ENCODE measurements at places on chromosomes 6 and 20.

DNA sequence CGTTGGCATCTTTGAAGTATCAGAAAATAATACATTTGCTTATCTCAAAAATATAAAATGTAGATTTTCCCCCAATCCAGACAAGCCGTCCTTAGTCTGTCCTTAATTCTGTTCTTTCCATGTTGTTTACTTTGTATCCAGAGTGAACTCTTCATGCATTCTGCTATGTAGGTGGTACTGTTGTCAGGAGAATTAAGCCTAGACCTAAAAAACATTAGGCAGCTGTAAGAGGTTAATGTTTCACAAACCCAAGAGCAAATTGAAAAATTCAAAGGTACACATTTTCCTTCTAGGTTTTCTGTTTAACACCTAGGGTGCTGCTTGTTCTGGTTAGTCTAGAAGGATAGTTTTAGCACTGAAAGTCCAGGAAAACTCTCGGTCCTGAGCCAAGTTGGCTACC is 426.4 kb downstream of the QKI start:
- no peak for DNase-seq

DNA sequence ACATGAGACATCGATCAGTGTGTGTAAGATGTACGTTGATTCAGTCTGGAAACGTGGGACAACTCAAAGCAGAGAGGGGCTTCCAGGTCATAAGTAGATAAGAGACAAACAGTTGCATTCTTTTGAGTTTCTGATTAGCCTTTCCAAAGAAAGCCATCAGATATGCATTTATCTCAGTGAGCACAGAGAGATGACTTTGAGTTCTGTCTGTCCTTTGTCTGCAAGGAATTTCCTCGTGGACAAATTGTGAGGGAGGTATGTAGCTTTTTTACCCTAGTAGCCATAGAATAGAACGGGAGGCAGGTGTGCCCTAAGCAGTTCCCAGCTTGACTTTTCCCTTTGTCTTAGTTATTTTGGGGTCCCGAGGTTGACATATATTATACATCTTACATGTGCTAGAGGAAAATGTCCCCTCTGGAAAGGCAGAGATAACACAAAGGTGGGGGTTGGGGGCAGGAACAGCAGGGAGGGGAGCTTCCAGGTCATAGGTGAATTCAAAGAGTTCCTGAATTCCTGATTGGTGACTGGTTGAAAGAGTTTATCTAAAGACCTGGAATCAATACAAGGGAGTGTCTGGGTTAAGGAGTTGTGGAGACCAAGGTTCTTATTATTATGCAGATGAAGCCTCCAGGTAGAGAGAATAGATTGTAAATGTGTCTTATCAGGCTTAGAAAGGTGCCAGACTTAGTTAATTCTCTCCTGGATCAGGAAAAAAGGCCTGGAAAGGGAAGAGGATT is 237.0 kb downstream of the NFATC2 start:
- no peak for DNase-seq

DNA sequence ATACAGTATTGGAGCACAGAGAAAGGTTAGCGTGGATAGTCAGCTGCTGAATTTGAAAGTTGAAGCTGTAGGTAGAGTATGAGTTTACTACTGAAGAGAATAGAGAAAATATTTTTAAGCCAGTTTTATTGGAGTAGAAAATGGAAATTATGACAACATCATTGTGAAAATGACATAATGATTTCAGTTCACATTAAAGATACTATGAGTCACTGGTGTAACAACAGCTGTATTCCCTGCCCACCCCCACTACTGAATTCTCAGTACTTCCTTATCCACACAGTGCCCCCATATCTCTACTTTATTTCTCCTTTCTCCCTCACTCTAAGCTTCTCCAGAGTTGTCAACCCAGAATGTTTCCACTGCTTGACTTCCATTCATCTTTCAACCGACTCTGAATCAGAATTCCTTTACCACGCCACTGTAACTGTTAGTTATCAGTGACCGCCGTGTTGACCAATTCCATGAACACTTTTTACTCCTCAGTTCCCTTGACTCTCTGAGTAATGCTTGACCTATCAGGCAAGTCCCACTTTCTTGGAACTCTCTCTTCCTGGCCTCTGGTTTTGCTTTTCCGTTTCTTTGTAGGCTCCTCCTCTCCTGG is 139.6 kb downstream of the AIG1 start:
- peak; percentile 55 for DNase-seq

- no peak for DNase-seq
These were observed 1.1 kb upstream of the HLA-C start for GRCh38 chr6:31272836-31273626.

- no peak for DNase-seq
These were observed 83.8 kb upstream of the FAM184A start for GRCh38 chr6:119162134-119162775.

- no peak for DNase-seq
These were observed 126.6 kb upstream of the SPACA1 start for GRCh38 chr6:87921034-87921433.

DNA sequence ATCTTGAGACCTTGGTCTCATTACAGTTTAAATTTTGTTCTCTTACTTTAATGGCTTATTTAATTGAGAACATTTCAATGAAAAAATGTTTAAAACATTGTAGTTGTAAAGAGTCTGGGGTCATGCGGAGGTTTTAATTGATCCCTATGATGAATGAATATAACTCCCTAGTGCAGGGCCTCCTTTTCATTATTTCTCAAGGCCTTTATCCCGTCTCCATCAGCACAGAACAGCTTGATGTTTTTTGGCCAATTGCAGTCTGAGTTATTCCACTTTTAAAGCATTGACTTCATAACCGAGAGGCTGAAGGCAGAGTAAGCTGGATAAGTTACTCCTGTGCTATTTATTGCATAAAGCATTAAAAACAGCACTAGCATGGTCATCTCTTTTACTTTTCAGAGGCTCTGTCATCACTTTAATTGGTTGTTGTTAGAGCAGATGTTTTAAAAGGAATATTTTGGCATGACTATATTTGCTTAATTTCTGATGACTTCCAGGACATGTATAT is 83.4 kb downstream of the DTD1 start:
- no peak for DNase-seq

GRCh38 chr6:190596-191395 is 101.5 kb upstream of the DUSP22 start:
- DNase-seq = no peak

DNA sequence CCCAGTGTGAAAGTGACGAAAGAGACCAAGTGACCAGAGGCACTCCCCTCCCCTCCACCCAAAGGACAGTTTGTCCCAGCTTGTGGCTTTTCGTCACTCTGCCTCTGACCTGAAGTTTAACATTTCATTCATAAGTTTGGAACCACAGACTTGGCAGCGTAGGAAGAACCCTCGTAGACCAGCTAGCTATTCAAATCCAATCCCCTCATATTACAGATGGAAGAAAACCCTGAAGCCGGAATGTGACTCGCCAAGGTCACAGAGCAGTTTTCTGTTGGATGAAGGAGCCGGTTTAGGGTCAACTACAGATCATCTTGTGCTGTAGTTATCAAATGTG is 3.9 kb upstream of the SYS1 start:
- DNase-seq = no peak

- peak; percentile 78 for DNase-seq
These were observed 164.4 kb upstream of the TAB2 start for GRCh38 chr6:149153100-149153499.

DNA sequence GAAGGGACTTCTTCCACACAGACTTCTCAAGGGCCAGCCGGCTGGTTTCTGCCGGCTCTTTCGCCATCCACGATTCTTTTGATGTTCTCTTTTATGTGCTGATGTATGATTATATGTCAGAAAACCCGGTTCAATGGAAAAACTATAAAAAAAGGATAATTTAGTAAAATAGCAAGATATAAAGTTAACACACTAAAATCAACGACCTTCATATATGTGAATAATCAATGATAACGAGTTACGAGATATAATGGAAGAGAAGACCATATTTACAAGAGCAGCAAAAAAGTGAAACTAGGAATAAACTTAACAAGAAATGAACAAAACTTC is 540 bp upstream of the ZSCAN12 start:
- no peak for DNase-seq

DNA sequence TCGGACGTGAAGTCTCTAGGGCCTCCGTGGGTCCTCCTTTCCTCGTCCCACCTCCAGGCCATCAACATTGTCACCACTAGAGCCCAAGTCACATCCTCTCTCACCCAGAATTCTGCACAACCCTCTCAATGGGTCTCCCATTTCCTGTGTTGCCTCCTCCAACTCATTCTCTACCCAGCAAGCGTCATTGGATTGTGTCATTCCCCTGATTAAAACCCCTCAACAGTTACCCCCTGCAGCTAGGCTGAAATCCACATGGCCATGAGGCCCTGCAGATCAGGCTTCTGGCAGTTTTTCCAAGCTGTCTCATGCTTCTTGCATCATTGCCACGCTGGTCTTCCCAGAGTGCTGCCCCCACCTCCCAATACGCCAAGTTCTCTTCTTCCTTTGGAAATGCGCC is 12.9 kb upstream of the FAM210B start:
- DNase-seq = no peak

DNA sequence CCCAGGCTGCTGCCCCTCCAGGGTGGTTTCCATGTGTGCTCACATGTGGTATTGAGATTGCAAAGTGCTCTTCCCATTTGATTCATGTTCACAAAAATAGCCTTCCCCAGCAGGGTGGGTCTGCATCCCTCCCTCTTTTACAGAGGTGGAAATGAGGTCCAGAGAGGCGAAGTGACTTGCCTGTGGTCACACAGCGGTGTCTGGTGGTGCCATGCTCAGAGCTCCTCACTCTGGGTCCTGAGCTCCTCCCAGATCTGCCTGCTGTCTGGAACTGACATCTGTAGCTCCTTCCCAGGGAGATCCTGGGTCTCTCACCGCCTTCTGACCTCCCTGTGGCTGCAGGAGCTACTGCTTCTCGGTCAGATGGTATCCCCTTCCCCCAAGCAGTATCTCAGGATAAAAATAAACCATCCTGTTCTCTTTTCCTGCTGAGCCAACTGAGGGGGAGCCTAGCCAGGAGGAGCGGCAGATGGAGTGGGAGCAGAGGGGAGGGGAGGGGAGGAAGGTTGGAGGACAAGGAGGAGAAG is 11.9 kb downstream of the CD40 start:
- no peak for DNase-seq

DNA sequence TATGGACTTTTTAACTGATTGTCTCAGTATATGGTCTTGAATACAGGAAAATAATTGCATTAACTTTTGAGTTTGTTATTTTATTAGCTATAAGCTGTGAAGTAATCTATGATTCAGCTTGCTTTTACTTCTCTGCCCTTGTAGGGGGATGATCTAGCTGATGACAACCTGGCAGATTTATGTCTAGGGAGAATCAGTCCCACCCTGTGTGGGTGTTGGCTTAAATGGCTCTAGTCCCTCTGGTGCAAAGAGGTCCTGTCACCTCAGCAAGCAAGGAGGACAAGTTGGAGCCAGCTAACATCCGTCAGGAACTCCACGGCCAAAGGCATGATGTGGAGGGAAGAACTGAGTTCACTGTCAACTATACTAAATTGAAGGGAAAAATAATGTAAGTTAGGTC is 495.3 kb downstream of the BMP2 start:
- DNase-seq = no peak

DNA sequence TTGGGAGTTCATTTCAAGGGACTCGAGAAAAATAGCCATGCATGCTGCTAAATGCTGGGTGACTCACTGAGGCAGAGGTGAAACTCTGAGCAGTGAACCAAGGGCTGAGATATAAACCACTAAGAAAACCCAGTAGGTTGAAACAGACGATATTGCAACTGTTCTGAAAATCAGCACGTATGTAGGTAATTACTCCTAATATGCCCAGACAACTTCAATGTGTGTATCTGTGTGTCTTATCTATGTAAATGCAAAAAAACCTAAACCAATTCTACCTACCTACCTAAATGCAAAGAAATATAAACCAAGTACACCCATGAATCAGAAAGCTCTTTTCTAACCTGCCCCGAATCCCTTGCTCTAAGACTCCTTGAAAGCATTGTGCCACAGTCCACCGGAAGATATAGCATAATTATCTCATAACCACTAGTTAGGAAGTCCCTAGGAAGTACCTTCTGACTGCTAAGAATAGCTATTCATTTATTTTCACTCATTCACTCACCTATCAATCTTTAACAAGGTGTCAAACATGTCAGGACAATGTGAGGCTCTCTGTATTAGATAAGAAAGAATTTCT is 458.7 kb upstream of the RUNX2 start:
- no peak for DNase-seq

GRCh38 chr6:101550451-101550850 is 156.9 kb downstream of the GRIK2 start:
- no peak for DNase-seq

DNA sequence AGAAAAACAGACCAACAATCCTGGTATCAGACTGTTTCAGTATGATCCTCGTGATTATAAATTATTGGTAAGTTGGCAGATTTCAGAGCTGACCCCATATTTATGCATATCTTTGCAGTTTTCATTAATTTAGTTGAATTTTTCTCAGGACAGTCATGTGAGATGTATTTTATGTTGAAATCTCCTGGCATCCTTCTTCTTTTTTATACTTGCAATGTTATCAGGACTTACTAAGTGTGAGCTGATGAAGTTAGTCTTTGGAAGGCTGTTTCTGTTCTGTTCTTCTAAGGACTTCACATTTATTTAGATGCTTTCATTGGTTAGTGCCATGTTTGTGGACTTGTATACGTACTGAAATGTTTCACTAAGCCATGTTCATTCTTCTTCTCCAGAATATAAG is 17.2 kb downstream of the SMPDL3A start:
- no peak for DNase-seq

DNA sequence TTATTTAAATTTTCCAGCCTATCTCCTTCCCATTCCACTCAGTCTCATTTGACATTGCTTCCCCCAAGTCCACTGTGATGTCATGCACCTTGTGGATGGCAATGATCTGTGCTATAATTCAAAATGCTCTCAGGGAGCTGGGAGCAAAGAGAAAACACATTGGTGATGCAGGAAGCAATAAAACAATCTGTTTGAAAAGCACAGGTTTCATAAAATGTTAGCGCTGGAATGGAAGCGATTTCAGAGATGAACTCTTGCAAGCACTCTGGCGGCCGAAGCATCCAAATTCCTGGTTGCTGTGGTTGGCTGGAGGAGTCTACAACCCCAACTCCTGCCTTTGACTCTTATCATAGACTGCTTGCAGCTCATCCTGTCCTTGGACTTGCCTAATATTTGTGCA is 167.0 kb downstream of the GMPR start:
- no peak for DNase-seq

DNA sequence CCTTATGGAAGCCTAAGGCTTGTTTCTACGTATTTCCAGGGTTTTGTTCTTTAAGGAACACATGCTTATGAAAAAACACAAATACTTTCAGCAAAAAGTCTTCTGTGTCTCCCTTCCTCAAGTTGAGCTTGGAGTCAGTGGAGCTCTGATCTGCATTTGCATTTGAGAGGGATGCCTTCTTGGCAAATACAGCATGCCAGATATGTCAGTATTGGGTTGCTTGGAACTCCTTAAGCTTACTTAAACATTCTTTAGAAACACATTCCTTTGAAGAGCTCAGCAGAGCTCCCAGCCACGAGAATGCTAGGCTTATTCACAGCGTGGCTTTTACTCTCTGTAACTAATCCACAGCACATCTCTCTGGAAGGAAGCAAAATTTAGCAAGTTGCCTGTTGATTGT is 68.3 kb downstream of the ANKRD6 start:
- DNase-seq = no peak

- no peak for DNase-seq
These were observed 77.0 kb downstream of the JPH2 start for GRCh38 chr20:44109951-44110361.

All from suppressor macrophage treated with lipopolysaccharide for 1 hour (primary cell).